ENCODE measurements at places on chromosomes 12 and 14.
A peak's percentile ranks its signal among the peaks of the same experiment; 100 is the strongest.

DNA sequence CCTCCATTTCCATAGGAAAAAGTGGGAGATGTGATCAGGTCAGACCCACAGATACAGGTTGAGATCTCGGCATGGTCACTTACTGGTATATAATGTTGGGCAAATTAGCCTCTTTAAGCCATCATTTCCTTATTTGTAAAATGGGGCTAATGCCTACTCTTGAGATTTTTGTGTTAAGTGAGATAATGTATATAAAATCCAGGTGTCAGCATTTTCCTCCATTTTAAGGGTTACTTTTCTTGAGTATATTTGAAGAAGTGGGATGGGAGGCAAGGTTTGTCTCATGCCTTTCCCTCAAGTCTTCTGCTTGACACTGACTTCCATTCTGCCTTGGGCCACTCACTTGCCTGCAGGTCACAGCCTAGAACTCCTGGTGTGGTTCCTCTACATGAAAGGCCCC is 10.1 kb upstream of the POU6F1 start:
- no peak for DNase-seq

GRCh38 chr12:26231470-26231869 is 36.1 kb downstream of the SSPN start:
- DNase-seq, result no peak

GRCh38 chr12:53927220-53928029 is 11.2 kb upstream of the HOXC13 start:
- DNase-seq, result no peak

DNA sequence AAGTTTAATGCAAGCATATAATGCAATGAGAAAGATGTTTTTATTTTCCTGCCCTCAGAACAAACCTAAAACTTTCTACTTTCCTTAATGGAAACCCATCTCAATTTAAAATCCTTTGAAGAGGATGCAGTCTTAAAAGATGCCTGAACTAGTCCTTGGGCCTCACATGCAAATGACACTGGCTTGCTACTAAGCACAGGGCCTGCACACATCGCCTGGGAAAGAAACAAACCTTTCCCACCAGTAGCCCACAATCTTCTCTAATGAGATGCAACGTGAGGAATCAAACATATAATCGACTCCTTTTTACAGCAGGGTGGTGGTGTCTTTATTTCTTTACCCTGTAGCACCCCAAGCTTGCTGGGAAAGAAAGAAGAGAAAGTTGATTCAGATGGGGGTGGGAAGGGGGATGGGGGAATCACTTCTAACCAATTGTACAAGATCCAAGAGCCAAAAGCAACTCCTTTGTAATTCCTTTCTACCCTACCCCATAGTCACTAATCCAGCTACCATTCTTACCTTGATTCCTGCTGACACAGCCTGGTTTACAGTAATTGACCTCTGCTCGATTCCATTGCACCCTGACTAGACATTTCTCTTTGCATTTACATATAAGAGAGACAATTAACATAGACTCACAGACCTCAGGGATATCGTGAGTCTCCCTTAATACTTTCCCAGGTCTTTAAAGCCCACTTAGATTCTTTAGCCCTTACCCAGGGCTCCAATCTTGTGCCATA is 69.5 kb upstream of the FERMT2 start:
- DNase-seq, result no peak

DNA sequence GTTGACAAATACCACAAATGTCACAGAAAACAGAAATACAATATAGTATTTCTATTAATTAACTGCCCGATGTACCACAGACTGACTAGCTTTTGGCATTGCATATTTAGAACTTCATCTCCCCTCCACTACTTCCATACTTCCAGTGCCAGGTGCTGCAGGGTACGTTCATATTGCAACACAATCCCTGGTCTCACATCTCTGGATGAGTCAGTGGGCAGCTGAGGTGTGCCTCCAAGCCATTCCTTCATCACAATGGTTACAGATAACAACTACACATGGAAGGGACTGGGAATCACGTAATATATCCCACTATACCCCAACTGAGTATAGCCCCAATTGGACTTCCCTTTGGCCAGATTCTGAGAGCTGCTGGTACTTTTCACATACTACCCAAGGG is 31.1 kb downstream of the CCDC198 start:
- no peak for DNase-seq

- no peak for DNase-seq
Observed at GRCh38 chr14:88995437-88996198, 171.2 kb downstream of the TTC8 start.

GRCh38 chr14:91409928-91410718 is 7.5 kb downstream of the CCDC88C start:
- DNase-seq, result peak; percentile 42

DNA sequence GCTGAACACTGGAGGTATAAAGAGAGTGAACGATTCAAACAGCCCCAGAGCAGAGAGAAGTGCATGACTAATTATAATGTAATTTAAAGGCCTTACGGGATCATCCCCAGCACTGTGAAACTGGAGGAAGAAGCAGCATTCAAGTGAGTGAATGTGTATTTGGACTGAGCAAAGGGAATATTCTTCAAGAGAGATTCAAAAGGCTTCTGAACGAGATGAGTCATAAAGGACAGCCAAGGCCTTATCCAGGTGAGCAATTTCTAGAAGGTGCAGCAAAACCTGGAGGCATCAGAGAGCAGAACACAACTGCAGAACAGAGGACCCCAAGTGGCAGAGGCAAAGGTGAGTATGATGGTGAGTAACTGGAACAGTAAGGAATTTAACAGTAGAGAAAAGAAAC is 127.2 kb downstream of the BCAT1 start:
- no peak for DNase-seq

- DNase-seq, result no peak
Observed at GRCh38 chr14:68580671-68581070, 212.2 kb downstream of the ZFP36L1 start.

GRCh38 chr14:54893151-54893760 is 9.4 kb downstream of the GCH1 start:
- DNase-seq, result peak; percentile 36

DNA sequence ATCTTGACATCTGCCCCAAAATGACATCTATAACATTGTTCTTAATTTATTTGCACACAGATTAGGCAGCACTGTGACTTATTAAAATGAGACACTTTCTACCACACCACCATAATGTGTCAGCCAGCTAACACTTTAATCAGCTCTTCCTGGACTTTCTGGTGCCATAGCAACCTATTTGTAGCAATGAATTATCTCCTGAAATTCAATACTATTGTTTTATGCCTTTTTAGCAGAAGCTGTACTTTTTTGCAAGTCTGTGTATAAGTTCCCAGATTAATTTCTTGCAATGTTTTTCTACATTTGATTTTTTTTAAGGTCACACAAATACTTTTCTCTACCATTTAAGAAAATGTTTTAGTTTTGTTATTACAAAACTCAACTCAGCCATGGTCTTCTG is 72.8 kb upstream of the SAV1 start:
- no peak for DNase-seq

GRCh38 chr14:60878536-60878935 is 102.3 kb downstream of the TRMT5 start:
- DNase-seq, result no peak

DNA sequence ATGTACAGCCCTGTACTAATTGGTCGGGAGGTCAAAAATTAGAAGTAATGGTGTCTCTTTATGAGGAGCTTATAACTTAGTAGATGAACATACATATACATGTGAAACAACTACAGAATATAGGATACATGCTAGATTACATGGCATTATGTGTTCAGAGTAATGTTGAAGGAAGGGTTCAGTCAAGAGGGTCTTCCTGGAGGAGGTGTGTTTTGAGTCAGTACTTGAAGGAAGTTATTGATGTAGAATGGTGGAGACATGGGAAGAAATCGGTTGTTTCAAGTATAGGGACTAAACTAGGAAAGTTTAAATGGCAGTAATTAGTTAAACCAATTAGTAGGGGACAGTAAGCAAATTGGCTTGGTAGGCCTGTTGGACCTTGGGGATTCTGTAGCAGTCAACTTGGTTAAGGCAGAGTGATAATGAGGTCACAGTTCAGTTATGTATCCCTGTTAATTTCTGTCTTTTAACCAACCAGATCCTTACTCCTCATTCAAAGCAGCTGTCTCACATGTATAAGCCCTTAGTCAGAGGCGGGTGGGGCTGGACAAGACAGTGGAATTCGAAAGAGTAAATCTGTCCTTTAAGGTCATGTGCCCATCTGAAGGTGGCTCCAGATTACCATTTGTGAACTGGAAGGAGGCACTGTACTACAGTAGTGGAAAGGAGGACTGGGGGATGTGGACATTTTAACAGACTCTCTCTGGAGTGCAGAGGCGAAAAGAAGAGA is 3.5 kb upstream of the ANKRD52 start:
- no peak for DNase-seq

GRCh38 chr14:102916347-102917055 is 6.0 kb upstream of the AMN start:
- DNase-seq, result no peak

DNA sequence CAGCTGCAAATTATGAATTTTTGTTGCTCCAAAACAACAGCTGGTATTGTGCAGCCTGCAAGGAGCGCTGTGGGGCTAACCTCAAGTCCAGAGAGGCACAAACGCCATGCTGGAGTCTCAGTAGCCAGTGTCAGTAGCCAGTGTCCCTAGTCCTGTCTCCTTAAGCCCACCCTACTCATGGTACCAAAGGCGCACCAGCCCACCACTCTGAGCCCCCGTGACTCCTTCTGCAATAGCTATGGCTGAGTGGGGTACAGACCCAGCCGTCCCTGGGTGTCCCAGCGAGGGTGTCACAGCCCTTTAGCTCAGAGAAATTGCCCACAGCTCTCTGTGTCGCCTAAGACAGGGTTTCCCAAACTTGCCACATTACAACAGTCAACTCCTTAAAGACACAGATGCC is 65.2 kb downstream of the ARL6IP4 start:
- no peak for DNase-seq

DNA sequence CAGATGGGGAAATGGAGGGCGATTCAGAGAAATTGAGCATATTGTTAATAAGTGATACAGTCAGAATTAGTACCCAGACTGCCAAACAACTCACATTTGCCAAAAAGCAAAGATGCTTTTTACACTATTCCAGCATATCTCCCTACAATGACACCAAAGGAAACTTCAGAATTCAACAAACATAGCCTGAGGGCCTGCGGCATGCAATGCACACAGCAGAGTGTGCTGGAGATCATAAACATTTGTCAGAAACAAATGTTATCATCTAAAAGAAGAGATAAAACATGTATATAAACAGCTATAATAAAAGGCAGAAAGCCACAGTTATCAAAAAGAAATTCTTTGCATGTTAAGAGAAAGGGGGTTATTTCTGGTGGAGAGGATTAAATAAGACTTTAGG is 20.1 kb upstream of the GARIN6 start:
- no peak for DNase-seq

- DNase-seq, result no peak
Observed at GRCh38 chr14:74309125-74310022, 6.6 kb upstream of the ABCD4 start.

DNA sequence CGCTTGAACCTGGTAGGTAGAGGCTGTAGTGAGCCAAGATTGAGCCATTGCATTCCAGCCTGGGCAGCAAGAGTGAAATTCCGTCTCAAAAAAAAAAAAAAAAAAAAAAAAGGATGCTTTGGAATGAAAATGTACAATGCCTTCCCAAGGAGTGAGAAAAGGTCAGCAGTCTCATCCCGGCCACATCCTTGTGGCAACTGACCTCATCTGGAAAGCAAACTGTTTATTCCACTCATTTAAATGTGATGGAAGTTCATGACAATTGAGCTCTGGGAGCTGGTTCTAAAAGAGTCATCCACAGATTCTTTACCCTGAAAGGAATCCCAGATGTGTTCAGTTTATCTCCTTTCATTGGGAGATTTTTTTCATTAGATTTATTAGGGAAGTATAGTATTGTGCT is 19.4 kb upstream of the LIMA1 start:
- DNase-seq, result no peak

GRCh38 chr14:92534932-92535643 is 21.5 kb downstream of the RIN3 start:
- DNase-seq, result peak; percentile 41

DNA sequence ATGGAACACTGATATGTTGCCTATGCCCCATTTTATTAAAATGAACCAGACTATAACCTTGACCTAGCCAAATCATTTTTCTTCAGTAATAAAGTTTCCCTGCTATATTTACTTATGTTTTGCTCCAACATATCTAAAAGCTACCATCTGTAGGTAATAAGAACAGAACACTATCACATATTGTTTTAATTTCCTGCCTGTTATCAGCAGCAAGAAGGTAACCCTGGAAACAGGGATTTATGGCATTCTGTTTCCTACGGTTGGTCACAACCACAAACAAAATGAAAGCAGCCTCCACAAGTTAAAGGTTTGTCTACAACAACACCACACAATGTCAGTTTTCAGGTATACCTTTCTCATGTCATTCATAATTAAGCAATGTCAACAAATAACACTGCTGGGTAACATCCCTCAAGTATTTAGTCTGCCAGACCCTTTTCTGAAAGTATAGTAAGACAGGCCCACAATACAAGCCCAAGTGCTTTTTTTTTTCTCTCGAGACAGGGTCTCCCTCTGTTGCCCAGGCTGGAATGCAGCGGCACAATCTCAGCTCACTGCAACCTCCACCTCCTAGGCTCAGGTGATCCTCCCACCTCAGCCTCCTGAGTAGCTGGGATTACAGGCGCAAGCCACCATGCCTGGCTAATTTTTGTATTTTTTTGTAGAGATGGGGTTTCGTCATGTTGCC is 25.5 kb downstream of the GCH1 start:
- no peak for DNase-seq

GRCh38 chr12:66971816-66972215 is 292.9 kb upstream of the GRIP1 start:
- no peak for DNase-seq

DNA sequence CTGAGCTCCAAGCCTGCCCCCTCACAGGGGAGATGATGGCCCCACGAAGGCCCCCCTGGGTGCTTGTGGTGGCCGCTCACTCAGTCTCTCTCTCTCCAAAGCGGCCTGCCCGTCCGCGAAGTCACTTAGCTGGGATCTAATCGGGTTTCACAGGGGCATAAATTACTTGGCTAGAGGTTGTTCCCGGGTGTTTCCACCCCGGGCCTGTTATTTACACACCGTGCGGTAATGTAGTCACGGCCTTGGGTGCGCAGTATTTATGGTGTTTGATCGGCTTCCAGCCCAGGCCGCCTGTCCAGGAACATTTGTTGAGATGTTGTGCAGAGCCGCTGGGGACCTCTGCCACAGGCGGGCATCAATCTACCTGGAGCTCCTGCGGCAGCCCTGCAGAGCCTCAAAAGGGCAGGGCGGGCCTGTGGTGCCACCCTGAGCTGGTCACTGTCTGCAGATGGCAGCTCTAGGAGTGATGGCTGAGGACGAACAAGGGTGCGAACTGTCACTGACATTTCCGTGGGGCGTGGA is 91.2 kb downstream of the KIF26A start:
- no peak for DNase-seq

DNA sequence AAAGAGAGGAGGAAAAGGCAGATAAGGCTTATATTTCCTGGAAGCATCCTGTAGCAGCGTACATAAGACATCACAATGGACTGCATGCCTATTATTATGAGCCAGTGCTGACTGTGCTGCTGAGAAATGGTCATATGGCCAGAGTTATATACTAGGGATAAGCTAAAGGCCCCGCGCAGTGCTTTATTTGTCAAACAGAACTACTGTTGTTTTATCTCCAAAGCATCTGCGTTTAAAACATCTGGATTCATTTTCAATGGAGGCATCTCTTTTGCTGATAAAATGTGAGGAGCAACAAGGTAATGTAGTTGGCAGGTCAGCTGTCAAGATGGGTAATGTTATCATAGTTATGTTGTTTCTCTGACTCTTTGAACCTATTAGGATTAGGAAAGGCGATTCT is 28.0 kb upstream of the LMNTD1 start:
- DNase-seq, result no peak

- DNase-seq, result no peak
Observed at GRCh38 chr12:109796057-109796456, 37.1 kb downstream of the TRPV4 start.
